Right ventricle myocardium superior (tissue), 1 donor: ENCODE measurements at places on chromosomes 5 and 9. TPM values are rescaled to one million over a fixed set of nuclear protein-coding genes. Genes with fewer than 3 reads are reported as not detected.
A peak's percentile ranks its signal among the peaks of the same experiment; 100 is the strongest.

DNA sequence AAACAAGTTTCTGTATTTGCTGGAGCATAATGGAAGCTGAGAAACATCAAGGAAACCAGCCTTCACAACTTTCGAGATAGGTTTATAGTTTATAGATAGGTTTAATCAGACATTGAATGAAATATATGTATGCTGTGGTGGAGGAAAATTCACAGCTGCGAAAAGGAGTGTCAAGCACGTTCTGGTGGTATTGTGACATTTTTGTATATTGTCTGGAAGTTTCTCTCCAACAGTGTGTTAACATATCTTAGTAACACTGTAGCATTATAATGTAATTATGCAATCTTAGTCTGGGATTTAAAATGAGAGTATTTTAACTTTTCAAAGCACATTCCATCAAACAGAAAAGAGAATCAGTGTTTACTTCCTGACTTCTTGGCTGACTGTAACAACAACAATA lies 50.0 kb downstream of the FCHO2 start:
- DNase-seq: no peak

DNA sequence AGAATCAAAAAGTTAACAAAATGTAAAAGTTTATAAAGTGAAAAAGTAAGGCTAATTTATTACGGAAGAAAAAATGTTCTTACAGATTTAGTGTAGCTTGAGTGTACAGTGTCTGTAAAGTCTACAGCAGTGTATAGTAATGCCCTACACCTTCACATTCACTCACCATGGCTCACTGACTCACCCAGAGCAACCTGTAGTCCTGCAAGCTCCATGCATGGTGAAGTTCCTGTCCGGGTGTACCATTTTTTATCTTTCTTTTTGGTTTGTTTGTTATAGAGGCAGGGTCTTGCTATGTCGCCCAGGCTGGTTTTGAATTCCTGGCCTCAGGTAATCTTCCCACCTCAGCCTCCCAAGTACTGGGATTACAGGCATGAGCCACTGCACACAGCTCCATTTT lies 93.6 kb downstream of the MED27 start:
- DNase-seq: no peak

- DNase-seq: no peak
These were observed 131.6 kb upstream of the PTGER4 start for GRCh38 chr5:40547994-40548575.

- DNase-seq: no peak
These were observed 232.2 kb downstream of the DENND1A start for GRCh38 chr9:123697686-123698085.

DNA sequence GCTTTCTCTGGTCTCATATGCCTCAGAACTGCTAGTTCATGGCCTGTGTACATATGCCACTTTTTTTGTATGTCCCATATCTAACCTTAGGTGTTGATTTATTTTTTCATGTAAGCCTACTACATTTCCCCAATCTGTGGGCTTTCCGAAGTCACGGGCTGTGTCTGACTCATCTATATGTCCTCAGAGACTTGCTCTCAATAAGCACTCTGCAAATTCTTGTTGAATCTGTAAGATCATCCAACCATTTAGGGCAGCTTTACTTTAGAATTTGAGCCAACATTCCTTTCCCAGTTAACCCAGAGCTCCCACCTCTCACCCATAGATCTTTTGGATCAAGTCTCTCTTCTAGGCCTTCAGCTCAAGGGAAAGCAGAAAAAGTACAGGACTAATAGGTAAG lies 263.4 kb downstream of the SEC61B start:
- no peak for DNase-seq

- DNase-seq: no peak
These were observed 131.4 kb downstream of the MRPL36 start for GRCh38 chr5:1668141-1668721.

GRCh38 chr9:81729135-81729534 lies 39.8 kb upstream of the TLE1 start:
- DNase-seq: no peak

DNA sequence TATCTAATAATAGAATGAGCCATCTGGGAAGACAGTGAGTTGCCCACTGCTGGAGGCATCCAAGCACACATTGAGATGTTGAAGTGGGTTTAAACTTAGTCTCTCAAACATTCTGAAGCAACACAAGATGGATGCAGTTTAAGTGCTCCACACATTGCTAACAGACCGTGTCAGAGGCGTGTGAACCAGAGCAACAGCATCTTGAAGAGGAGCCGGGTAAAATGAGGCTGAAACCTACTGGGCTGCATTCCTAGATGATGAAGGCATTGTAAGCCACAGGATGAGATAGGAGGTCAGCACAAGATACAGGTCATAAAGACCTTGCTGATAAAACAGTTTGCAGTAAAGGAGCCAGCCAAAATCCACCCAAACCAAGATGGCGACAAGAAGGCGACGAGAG lies 73.5 kb upstream of the TMEM215 start:
- no peak for DNase-seq

DNA sequence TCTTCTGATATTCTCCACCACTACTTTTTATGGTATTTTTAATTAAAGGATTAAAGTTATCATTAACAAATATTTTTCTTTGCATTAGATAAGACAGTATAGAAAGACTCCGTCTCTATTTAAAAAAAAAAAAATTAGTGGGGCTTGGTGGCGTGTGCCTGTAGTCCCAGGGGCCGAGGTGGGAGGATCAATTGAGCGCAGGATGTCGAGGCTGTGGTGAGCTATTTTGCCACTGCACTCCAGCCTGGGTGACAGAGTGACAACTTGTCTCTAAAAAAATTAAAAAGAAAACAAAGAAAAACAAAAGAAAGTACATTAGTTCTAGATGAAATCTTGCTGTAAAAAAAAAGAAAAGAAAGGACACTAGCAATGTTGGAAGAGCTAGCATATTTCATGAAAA lies 97.4 kb upstream of the IL6ST start:
- DNase-seq: no peak

DNA sequence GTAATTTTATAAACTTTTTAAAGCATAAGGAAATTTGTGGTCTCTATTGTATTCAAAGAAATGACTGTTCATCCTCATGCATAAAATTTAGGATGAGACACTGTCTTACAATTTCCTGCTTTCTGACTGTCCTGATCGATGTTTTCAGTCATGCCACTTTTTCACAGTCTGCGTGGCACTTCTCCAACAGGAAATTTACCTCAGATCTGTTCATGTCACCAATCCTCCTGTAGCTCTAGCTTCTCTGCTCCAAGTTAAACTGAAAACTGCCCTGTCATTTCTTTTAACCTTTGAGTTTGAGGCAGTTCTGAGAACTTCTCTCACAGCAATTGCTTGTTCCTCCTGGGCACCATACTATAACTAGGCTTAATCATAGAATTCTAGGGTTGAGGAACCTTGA lies 455.1 kb downstream of the EFNA5 start:
- no peak for DNase-seq

DNA sequence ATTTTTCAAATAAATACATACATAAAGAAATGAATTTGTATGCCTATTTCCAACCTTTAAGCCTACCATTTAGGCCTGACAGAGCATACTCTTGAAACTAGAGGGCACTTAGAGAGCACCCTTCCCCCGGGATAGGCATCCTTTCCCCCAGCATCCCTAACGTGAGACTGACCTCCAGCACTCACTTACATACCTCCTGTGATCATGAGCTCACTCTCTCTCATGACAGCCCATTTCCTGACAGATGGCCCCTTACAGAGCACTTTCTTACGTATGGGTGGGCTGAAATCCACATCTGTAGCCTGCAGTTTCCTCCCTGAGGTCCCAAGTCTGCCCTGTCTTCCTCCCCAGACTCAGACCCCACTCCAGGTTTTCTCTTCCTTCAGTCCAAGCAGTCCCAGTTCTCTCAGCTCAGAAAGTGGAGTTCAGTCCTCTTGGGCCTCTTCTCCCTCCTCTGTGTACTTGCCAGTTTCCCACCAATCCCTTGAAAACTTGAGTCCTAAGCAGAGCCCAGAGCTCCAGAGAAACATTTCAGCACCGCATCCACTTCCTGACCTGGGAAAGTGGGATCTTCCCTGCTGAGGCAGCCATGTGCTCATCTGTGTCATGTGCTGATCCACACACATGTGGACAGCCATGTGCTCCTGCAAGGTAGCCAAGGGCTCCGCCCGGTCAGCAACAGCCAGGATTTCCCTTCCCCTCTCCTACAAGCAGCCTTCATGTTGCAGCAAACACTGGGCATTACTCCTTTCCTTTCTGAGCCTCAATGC lies 2.2 kb upstream of the CDX1 start:
- no peak for DNase-seq

DNA sequence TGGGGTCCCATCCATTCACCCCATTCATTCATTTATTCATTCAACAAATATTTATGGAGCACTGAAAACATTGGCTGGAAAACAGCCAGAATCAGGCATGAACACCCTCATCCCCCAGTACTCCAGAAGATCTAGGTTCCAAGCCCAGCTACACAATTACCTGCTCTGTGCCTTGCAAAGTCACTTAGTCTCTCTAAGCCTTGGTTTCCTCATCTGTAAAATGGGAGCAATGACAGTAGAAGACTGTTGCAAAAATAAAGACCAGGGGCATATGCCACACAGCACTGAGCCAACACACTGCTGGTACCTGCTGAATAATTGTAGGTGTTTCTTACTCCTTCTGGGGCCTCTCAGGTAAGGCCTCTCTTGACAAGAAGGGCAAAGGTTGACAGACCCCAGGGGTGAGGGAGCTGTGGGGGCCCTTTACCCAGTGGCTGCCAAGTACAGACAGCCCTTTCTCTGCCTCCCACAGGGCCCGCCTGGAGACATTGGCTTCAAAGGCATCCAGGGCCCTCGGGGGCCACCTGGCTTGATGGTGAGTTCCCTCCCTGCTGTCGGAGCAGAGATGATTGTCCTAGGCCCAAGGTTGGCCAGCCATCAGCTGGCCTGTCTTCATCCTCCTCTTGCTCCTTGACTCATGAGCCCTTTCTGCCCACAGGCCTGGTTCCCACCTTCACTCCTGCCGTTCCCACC lies 22.6 kb upstream of the ORM1 start:
- DNase-seq: no peak

DNA sequence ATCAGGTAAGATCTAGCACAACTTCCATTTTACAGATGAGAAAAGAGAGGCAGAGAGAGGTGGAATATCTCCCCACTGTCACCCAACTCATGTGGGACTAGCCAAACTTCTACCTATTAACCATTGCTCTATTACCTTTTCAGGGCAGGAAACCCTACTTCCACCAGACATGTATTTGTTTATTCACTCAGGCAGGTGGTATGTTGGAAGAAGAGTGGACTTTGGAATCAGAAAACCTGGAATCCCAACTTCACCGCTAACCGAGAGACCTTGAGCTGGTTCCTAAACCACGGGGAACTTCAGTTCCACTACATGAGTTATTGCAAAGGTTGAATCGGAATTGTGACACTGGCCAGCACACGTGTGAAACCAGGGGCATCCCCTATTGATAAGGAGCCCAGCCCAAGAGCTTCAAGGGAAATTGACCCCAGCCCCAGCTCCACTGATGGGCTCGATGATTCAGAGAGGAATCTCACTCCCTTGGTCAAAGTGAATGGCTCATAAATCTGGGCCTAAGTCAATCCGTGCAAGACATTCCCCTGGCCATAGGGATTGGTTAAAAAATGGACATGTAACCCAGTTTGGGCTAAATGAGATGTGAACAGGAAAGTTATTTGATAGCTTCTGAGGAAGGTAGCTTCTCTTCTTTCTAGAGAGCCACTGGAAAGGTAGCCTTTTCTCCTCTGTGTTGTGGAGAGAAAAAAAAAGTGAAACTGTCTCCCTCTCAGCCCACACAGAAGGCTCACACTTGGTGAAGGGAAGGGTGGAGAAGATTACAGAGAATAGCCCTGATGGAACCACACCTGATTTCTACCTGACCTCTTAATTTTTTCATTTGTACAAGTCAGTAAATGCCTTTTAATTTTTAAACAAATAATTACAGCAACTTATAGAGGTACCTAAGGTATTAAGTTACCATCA lies 5.5 kb upstream of the GLIS3 start:
- no peak for DNase-seq

- peak; percentile 42 for DNase-seq
These were observed 120.5 kb downstream of the FBXL7 start for GRCh38 chr5:15620501-15620900.

GRCh38 chr9:120852240-120853010 lies 9.7 kb upstream of the PSMD5 start:
- DNase-seq: no peak

DNA sequence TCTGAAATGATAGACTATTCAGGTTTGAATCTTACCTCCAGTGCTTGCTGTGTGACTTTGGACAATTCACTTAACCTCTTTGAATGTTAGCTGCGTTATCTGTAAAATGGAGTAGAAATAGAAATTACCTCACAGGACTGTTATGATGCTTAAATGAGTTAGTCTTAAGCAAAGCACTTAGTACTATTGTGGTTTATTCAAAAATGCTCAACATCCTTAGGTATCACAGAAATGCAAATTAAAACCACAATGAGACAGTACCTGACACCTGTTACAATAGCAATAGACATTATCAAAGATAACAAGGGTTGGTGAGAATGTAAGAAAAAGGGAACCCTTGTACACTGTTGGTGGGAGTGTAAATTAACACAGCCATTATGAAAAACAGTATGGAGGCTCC lies 77.6 kb upstream of the FREM1 start:
- no peak for DNase-seq

GRCh38 chr5:142012186-142012785 lies 541 bp downstream of the GNPDA1 start:
- DNase-seq: peak; percentile 75

Gene F2R
- 5.3 TPM for total RNA-seq

Gene FAT2
- not detected for total RNA-seq

Gene PRLR
- total RNA-seq: 0.86 TPM

Gene ZNF366
- total RNA-seq: 8.0 TPM

Gene NR5A1
- not detected for total RNA-seq

Gene SLC6A19
- total RNA-seq: not detected

Gene ABL1
- 31.5 TPM for total RNA-seq

Gene HSD17B3
- total RNA-seq: 1.3 TPM

Gene ASPN
- total RNA-seq: 4.8 TPM
